CD8-positive, alpha-beta T cell (primary cell): ENCODE measurements at places on chromosomes 2 and 18. TPM values are rescaled to one million over a fixed set of nuclear protein-coding genes. Genes with fewer than 3 reads are reported as not detected.

Gene MDH1B
- total RNA-seq: 0.33 TPM

Gene TMEM247
- not detected for total RNA-seq

DNA sequence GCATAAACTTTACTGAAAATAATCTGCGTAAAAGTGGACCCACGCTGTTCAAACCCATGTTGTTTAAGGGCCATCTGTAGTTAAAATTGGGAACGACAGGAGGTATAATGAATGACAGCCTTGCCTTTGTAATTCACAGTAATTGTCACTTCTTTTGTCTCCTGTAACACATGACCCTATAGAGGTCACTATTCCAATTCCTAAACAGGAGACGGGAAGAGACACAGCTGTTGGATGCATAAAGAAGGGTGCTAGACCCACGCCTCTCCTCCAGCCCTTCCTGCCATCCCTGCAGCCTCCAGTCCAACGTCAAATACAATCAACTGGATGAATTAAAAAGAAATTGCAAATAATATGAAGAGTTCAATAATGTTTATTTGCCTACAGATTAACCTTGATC, 63.1 kb upstream of the NFATC1 start:
- no peak for DNase-seq

GRCh38 chr2:54967269-54967668, 83.0 kb downstream of the RTN4 start:
- DNase-seq: no peak
